ENCODE measurements at places on chromosomes 2 and 18. TPM values are rescaled to one million over a fixed set of nuclear protein-coding genes. Genes with fewer than 3 reads are reported as not detected.

DNA sequence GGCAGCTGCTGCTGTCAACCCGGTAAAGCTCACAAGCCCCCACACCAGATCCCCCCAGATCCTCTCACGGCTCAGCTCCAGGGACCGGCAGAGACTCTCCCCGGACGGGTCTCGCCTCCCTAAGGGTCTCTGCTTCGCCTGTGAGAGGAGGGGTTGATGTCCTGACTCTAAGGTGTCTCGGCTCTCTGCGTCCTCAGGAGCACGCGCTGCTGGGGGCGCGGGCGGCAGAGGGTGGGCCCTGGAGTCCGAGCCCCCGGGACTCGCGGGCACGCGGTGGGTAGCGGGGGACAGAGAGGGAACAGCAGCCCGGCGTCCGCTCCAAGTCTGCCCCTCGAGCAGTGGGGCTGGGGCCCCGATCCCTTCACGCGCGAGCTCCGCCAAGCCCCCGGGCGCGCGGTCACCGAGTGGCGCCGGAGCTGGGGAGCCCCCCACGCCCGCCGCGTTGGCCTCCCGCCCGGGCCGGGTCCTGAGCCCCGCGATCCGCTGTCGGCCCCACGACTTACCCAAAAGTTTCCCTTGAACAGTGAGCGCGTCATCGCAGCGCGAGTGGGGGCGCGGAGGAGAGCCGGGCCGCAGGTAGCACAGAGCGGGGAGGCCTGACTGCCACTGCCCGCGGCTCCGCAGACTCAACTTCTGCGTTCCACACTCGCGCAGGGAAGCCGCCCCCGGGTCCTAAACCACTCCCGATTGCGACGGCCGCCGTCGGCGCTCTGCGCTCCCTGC lies at the start of gene PSTPIP2:
TSS of gene PSTPIP2 (minus strand) at position 608 of the 723 bp plus-strand sequence. CDS start at position 536, 72 bp downstream.
- peak; percentile 85 for DNase-seq

- DNase-seq: no peak
Observed at GRCh38 chr2:17573085-17573803, 32.7 kb downstream of the VSNL1 start.

DNA sequence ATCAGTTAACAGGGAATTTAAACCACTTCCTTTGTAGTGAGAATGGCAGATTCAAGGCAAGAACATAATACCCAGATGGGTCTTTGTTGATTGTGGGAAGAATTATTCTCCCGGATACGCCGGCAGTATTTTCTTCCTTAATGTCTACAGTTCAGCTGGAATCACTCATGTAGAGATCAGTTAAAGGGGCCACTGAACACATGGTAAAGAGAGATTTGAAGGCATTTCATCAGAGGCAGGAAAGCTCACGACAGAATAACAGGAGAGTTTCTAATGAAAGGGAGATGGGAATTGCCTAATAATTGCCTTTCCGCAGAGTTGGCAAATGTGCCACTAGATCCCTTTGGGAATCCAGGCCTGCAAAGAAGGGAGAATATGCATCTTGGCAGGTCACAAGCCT lies 327.7 kb upstream of the ZNF804A start:
- DNase-seq: no peak

GRCh38 chr2:172680436-172681068 lies 55.1 kb upstream of the RAPGEF4 start:
- no peak for DNase-seq

GRCh38 chr2:72893594-72894319 lies 6.5 kb downstream of the SPR start:
- DNase-seq: peak; percentile 35

DNA sequence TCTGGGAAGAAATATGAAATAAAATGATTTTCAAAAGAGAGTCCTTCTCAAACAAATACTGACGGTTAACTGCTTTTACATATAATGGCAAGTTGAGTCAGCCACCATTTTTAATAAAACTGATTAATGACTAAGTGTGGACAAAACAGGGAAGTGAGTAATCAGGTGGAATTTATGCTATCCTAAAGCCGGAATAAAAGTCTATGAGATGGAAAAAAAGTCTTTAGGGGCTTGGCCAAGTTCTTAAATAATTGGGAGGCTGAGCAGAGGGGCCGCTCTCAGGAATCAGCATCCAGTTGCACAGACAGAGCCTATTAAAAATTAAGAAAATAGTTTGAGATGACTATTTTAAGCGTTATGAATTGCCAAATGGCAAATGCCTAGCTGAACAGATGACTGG lies 58.6 kb upstream of the AFF3 start:
- no peak for DNase-seq

DNA sequence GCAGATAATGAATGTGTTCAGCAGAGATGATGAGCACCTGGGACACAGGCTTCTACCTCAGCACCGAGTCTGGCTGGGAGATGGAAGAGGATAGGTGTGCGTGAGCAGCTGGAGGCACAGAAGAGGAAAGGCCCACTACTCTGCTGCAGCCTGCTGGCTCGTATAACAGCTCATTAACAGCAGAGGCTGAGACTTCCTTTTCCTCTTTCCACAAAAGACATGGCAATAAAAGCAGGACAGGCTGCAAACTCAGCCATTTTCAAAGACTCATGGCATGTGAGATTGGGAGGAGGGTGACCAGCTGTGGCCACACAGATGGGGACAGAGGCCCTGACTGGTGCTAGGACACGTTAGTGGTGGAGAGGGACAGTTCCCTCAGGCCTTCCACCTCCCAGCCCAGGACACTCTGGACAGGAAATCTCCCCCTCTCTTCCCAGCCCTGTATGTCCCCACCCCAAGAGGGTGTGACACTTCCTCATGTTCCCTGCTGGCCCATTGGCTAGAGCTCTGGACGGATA lies 60.3 kb downstream of the CACNB4 start:
- DNase-seq: peak; percentile 64

DNA sequence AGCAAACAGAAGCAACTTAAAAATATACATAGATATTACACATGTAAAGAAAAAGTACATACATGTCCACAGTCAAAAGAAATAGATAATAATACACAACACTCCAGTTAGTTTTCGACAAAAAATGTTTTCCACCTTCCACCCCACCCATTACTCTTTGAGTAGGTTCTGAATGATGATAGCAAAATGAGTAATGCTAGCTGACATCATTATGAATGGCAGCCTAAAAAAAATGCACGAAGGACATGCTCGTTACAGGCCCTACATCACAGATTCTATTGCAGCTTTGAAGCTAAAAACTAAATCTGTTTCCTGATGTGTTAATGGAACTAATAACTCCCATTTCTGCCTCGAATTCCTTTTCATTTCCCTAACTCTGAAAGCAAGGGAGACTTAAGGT lies 578.7 kb upstream of the NETO1 start:
- no peak for DNase-seq

DNA sequence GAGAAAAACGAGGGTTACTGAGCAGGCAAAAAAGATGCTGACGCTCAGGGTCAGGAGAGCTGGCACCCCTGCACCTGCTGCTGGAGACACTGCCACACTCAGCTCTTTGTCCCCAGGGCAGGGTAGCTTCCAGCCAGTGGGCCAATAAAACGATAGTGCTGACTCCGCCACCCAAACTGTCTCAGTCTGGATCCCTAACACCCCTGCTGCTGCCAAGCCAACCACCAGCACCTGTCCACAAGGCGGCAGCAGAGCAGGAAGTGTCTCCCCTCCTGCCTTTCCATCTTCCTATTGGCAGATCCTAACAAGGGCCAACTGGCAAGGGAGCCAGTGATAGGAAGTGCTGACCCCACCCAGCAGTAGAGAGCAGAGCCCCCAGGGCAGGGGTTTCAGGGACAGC lies 531.5 kb upstream of the SALL3 start:
- no peak for DNase-seq

DNA sequence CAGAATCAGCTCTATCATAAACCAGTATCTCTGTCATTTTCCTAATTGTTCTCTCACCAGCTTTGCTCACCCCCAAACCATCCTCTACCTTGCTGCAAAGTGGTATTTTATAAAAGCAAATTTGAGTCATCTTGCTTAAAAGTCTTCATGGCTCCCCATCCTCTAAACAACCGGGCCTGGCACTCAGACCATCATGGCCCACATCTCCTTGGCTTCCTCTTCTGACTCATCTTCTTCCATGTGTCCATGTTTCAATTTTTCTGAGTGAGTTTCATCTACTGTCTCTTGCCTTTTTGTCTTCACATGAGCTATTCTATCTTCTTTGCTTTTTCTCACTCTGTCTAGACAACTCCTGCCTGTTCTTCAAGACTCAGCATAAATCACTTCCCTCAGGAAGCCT lies 58.6 kb downstream of the LHCGR start:
- DNase-seq: no peak

DNA sequence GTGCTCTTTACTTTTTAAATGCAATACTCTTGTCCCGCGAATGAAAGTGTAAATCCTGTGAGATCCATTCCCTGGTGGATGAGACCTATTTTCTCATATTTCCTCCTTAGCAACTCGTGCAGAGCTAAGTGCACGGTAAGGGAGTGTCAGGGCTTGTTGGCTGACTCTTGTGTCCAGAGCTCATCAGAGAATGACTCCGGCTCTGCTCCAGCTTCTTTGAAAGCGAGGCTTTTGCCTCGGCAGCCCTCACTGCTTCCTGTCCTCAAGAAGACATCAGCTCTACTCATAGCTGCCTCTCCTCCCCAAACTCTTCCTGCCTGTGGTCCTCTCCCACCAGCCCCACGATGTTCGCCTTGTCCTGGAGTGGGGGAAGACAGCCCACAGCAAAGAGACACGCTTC lies 70.7 kb downstream of the LIPG start:
- DNase-seq: no peak

The PAIP2B gene
- total RNA-seq: 2.8 TPM

The REG3G gene
- not detected for total RNA-seq

The LIMS3 gene
- total RNA-seq: not detected

The ANKRD30BL gene
- total RNA-seq: not detected

The CSRNP3 gene
- total RNA-seq: 0.46 TPM

The PLGLB2 gene
- 1.5 TPM for total RNA-seq

The AMER3 gene
- not detected for total RNA-seq

The EN1 gene
- not detected for total RNA-seq

The NMS gene
- total RNA-seq: not detected

The NFATC1 gene
- 17.2 TPM for total RNA-seq

The CCDC141 gene
- 18.5 TPM for total RNA-seq
